Tibial artery (tissue), 4 donors: ENCODE measurements at places on chromosomes 16 and 17.

- DNase-seq = no peak
Measured at GRCh38 chr16:54031107-54031760, 255.4 kb downstream of the IRX3 start.

DNA sequence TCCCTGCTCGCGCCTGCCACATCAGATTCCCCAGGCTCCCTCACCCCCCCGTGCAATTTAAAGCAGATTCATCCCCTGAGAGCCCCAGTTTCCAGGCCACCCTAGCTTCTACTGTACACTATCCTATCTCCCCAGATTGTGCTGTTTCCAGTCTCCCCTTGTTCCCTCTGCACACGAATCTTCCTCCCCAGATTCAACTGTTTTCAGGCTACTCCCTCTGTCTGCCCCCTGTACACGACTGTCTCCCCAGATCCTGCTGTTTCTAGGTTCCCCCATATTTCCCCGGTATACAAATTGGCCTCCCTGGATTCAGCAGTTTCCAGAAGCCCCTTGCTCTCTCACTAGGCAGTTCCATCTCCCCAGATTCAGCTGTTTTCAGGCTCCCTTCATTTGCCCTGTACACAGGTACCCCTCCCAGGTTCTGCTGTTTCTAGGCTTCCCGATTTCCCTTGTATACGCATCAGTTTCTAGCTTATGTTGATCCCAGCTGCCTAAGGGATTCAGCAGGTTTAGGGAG lies 22.9 kb downstream of the COPZ2 start:
- DNase-seq = no peak

- DNase-seq = no peak
Measured at GRCh38 chr16:88507231-88507743, 54.2 kb downstream of the ZFPM1 start.

DNA sequence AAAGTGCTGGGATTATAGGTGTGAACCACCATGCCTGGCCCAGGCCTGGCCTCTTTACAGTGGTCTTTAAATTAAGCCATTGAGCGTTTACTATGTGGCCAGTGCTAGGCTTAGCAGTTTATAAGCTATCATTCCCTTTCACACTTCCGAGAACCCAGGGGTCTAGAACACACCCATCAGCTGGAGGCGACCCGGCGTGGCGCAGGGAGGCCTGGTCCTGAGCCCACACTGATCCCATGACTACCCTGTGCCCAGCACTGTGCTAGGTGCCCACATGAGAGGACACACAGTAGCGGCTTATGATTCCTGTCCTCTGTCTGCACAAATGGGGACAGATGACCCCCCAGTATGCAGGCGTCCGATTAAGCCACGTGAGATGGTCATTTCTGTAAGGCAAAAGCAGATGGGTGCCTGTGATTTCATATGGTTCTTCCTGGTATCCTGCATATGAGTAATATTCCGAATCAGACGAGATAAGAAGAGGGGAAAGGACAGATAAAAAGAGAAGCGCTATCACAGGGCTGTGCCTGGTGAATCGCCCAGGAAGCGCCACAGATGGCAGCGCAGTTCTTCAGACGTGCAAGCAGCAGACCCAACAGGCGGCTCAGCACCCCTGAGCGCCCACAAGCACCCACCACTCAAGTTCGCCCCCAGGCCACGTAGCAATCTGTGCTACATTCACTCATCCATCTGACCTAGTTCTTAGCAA lies 5.3 kb downstream of the OSGIN1 start:
- DNase-seq = no peak
